ENCODE measurements at places on chromosomes 3 and 15.

- DNase-seq = no peak
Measured at GRCh38 chr15:52095597-52096262, 16.8 kb downstream of the BCL2L10 start.

DNA sequence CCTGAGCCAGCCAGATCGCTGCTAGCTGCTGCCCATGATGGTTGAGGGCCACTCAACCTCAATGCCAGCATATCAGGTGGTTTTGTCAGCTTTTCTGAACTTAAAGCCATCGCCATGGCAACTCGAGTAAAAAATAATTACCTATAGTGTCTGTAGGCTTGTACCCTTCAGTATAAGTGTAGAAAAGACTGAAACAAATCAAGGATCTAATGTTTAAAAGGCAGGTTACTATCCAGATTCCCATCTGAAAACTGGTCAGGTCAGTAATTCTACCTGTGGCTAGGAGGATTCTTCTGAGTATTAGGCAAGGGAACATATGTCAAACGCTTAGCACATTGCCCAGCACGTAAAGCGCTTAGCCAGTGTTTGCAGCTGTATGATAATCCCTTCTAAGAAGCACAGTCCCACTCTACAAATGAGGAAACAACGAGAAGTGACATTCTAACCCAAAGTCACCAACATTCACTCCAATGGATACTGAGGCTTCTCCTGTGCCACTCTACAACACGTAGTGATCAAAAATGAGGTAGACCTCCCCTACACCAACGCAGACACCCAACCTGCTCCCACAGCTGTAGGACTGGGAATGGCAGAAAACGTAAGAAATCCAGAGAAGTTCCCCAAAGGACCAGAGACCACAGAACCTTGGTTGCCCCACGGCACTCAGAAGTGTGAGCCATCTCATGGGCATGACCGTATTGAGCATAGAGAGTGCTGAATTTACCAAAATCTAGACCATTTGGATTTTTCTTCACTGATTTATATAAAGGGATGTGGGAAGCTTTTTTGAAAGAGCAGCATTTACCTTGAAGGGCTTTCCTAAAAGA lies 55.3 kb downstream of the SLTM start:
- no peak for DNase-seq

- no peak for DNase-seq
Measured at GRCh38 chr3:138443521-138444503, 9.4 kb downstream of the ESYT3 start.

GRCh38 chr15:29570121-29570947 lies 251.9 kb downstream of the TJP1 start:
- DNase-seq = no peak

- DNase-seq = no peak
Measured at GRCh38 chr15:49064281-49064653, 18.0 kb upstream of the SECISBP2L start.

GRCh38 chr3:136343873-136344555 lies 93.9 kb downstream of the PCCB start:
- no peak for DNase-seq

DNA sequence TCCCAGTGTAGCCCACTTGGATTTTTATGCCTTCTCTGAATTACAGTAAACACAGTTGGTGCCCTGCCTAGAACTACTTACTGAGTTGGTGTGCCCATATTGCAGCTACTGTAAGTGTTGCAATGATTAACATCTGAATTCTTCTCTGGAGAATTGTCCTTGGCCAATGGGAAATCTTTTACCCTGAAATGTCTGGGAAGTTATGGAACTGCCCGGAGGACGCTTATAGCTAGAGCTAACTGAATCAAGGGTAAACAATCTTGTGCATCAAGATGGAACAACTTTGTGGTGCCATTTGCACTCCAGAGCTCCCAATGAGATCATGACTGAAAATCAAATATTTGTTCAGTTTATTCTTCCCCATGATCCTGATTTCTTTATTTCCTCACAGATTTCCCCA lies 246.7 kb upstream of the CBLB start:
- DNase-seq = no peak

GRCh38 chr3:190197346-190197763 lies 76.7 kb upstream of the P3H2 start:
- no peak for DNase-seq

GRCh38 chr3:16928386-16929132 lies 43.8 kb downstream of the PLCL2 start:
- DNase-seq = no peak

GRCh38 chr15:64521726-64522164 lies 61.4 kb downstream of the ZNF609 start:
- DNase-seq = no peak

DNA sequence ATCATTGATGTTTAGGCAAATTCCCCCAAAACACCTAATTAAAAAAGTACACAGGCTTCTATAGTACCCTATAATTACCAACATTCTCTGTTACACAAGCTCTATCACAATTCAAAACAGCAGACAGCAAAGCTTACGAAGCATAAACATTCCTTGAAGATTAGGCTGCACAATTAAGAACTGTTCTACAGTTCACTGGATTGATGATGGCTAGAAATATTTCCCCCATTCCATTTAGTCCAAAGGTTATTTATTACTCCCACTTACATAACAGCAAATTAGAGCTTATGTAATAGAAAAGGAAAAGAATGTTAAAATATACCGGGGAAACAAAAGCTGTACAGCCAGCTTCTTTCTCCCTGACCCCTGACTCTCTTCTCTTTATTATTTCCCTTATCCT lies 49.3 kb downstream of the UACA start:
- DNase-seq = no peak

DNA sequence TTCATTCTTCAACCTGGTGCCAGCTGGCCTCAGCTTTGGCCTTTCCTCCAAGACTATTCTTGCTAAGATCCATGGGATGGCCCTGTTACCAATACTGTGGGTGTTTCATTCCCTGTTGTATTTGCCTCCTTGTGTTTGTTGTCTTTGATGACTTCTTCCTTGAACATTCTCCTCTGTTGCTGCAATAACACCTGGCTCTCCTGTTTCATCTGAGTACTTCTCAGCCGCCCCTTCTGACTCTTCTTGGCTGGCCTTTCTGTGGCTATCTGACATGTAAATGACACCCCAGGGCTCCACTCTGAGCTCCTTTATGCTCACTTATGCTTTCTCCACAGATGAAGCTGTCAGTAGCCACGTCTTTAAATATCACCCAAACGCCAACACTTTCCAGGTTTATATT lies 302.7 kb upstream of the CHRNA7 start:
- DNase-seq = no peak

DNA sequence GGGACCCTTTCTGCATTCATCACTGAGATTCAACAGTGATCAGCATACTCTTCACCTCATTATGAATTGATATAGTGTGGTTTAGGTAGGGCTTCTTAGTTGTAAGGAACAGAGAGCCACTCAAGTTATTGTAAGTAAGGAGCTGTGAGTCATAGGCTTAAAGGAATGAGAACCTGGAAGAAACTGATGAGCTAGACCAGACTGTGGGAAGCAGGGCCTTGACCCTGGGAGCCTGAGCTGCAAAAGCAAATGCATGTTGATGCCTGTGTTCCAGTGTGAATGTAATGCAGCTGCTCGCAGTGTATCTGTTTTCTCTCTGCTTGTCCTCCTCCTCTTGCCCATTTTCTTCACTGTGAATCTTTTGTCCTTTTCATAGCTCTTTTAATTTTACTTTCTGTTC lies 13.6 kb downstream of the ZKSCAN7 start:
- DNase-seq = no peak

GRCh38 chr3:24812116-24812515 lies 317.5 kb upstream of the THRB start:
- no peak for DNase-seq

GRCh38 chr15:60316961-60317360 lies 80.8 kb downstream of the ANXA2 start:
- DNase-seq = no peak

- DNase-seq = no peak
Measured at GRCh38 chr3:59526999-59527398, 477.2 kb upstream of the CFAP20DC start.

DNA sequence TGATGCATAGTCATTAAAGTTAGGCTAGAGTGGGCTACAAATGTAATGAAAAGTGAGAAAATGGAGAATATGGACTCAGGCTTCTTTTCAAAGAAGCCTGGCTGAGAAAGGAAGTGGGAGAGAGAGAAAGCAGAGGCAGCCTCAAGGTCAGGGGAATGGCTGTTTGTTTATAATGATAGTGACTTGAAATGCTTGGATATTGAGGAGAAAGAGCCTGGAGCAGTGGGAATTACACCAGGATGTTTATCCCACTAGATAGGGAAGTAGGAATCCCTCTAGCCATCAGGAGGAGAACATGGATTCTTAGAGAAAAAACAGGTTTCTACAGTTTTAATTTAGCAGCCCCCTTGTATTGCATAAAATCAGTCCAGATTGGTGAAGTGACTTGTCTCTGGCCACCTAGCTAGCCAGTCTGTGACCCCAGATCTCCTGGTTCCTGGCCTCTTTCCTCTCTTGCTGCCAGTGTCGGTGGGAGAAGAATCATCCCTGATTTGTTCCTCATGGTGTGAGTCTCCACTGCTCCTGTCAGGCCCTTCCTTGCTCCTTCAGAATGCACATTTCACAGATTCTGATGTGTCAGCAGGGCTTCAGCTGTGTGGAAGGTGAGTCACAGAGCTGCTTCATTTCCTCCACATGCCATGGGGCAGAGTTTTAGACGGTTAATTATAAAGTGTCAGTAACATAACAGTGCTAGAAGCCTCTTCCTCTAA lies 32.9 kb downstream of the SEMA6D start:
- no peak for DNase-seq

DNA sequence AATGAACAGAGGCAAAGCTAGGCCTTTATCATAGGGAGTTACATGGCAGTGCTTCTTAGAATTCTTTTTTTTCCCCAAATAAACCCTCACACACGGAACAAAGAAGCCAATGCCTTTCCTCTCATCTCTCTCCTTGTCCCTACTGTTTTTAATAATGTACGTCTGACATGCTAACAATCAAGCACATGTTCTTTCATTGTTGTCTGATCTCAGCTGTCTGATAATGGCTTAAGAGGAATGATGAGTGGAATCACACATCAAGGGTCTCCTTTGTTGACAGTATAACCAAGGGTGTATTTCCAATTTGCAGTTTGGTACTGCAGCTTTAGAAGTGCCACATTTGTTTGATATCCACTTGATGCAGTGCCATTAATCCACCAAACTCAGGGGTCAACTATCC lies 34.8 kb upstream of the EPHA3 start:
- DNase-seq = no peak

GRCh38 chr3:116561529-116561928 lies 116.2 kb upstream of the LSAMP start:
- DNase-seq = no peak

- DNase-seq = no peak
Measured at GRCh38 chr3:53239800-53240199, 16.0 kb downstream of the TKT start.

GRCh38 chr3:141052201-141053069 lies 1.3 kb downstream of the SPSB4 start:
- DNase-seq = no peak

GRCh38 chr3:197505796-197506548 lies 49.8 kb downstream of the BDH1 start:
- no peak for DNase-seq

GRCh38 chr15:29465196-29465595 lies 195.6 kb upstream of the NSMCE3 start:
- DNase-seq = no peak

GRCh38 chr15:40245666-40246450 lies 7.0 kb downstream of the PAK6 start:
- DNase-seq = no peak

- DNase-seq = no peak
Measured at GRCh38 chr3:141849056-141849815, 27.2 kb upstream of the ATP1B3 start.

DNA sequence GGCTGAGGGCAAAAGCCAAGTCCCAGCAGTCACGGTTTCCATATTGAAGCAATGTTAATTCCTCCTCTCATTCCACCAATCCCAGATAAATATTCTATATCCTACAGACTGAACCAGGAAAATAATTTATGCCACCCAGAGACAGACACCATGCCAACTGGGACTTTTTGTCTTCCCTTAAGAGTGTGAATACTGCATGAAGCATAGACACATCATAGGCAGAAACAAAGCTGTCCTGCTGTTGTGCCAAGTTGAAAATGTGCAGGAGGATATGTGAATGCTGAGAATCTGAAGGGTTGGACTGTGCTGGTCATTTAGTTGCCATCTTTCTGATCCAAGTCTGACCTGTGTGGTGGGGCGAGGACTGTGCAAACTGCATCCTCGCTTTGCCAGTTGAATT lies 37.7 kb downstream of the RFTN1 start:
- no peak for DNase-seq

GRCh38 chr15:99911816-99912215 lies 178.6 kb upstream of the LYSMD4 start:
- no peak for DNase-seq

- DNase-seq = no peak
Measured at GRCh38 chr3:14687360-14687759, 12.4 kb downstream of the C3orf20 start.

Measured in GM12864 (cell line).